Renal cortex interstitium (tissue), 15 donors: ENCODE measurements at places on chromosomes 11 and 22. TPM values are rescaled to one million over a fixed set of nuclear protein-coding genes. Genes with fewer than 3 reads are reported as not detected.

DNA sequence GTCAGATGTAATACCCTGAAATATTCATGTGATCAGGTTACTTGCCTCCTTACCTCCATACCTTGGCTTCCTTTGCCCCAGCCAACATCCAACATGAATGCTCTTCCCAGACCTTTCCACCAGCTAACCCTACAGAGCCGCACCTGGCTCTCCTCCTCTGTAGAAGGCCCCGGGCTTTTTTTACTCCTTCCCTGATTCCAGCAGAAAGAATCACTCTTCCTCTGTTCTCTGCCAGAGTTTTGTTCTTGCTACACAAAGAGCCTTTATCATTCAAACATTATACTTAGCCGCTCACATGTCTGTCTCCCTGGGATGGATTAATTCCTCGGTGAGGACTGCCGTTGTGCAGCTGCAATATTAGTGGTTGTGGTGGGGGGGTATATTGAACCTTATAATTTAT lies 116.8 kb upstream of the GRAMD1B start:
- DNase-seq = no peak

Gene B3GAT3
- polyA plus RNA-seq = 20.8 TPM

Gene INCENP
- 43.4 TPM for polyA plus RNA-seq

Gene TRPM5
- polyA plus RNA-seq = 3.5 TPM

- no peak for DNase-seq
These were observed 78.2 kb downstream of the SMCO4 start for GRCh38 chr11:93464927-93465540.

- no peak for DNase-seq
These were observed 9.1 kb upstream of the TUB start for GRCh38 chr11:8071616-8072581.

Gene ST14
- polyA plus RNA-seq = 22.9 TPM
